Activated naive CD8-positive, alpha-beta T cell treated with anti-CD3 and anti-CD28 coated beads, Interleukin-2, amount 50 U/mL, for 24 hours (primary cell): ENCODE measurements at places on chromosomes 1 and 21.

DNA sequence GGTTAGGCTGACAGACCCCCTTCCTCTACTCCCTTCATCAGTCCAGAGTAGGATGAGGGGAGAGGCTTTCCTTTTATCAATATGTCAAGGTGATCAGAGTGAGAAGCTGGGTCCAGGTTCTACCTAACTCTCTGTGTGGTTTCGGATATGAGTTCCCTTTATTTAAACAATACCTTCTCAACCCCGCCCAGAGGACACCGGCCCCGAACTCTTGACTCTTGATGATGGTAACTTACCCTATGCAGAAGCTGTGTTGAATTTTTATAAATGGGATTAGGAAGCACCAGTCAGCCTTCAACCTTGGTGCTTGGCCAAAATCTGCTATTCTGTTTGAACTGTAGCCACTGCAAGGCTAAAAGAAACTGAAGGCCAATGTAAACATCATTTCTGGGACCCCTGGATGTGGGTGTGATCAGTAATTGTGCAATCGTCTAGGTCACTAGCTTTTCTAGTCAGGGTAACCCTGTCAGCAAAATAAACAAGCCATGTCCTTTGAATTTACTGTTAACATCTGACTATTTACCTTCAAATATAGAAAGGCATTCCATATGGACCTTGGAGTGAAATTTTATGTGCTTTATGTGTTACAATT is 398.3 kb downstream of the SEC16B start:
- DNase-seq = no peak

DNA sequence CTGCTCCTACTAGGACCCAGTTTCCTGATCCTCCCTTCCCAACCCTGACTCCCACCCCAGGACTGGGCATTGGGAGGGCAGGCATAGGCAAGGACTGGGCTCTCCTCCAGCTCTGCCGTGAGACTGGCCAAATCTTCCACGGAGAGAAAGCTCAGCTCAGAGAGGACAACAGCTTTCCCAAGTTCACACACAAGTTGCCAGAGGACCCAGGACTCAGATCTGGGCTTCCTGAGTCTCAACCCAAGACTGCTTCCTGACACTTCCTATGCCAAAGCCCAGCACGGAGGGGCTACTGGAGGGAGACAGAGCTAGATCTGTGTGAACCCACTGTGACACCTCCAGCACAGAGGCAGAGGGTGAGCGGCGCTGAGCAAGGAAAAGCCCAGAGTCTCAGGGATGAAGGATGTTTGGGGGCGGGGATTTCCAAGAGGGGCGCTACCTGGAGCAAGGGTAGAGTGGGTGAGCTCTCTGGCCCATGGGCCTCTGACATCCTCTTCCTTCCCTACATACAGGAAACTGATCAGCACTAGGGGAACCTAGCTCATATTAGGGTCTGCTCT is 7.1 kb downstream of the PDZK1IP1 start:
- DNase-seq = no peak

GRCh38 chr1:65952696-65953095 is 160.0 kb downstream of the PDE4B start:
- DNase-seq = no peak

DNA sequence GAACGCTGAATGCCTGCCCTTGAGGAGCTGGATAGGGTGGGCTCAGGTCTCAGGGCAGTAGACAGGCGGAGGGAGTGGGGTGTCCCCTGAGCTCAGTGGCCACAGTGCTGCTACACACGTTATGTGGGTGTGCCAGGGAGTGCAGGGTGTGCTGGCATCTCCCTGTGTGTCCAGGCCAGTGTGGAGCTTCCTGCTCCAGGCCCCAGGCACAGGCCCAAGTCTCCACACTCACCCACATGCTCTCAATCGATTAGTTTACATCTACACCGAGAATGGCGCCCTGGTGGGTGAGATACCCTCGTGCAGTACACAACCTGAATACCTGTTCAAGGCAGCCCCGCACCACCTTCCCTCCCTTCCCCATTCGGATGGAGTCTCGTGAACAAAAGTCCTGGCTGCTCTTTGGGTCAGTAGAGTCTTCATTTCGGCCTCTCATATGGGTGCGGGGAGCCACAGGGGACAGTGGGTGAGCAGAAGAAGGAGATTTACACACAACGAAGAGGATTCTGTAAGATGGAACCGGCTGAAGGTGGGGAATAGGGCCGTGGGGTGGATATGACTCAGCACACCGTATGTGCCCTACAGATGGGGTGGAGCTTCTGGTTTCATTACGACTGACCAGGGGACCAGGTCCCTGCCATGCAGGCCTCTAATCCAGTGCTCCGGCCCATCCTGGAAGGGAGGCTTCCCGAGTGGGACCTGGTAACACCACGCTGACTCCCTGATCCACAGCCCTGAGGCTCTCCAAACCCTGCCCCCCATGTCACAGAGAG is 93.3 kb downstream of the SPSB1 start:
- no peak for DNase-seq

DNA sequence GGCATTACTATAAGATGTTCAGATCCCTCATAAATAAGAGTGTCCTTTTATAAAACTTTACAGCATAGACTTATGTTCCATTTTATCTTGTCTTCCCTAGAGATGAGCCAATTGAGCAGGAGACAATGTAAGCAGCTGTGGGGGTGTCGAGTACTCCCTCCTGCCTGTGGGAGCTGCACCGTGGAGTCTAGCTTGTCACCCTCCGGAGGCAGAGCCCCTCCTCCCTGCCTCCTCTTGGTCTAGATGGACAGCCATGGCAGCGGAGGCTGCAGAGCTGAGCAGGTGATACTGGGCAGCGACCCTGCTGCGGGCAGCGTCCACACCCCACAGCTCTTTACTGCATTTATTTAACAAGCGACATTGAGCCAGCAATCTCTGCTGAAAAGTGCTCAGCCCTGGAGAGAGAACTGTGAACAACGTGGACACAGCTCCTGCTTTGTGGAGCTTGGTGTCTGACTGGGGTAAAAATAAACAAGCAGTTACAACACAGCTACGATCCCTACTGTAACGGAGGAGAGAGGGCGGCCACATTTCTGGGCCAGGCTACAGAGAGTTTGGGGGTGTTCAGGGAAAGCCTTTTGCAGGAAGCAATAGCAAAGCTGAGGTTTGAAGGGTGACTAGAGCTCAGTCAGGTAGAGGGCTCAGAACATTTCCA is 12.8 kb upstream of the KIF21B start:
- DNase-seq = no peak

DNA sequence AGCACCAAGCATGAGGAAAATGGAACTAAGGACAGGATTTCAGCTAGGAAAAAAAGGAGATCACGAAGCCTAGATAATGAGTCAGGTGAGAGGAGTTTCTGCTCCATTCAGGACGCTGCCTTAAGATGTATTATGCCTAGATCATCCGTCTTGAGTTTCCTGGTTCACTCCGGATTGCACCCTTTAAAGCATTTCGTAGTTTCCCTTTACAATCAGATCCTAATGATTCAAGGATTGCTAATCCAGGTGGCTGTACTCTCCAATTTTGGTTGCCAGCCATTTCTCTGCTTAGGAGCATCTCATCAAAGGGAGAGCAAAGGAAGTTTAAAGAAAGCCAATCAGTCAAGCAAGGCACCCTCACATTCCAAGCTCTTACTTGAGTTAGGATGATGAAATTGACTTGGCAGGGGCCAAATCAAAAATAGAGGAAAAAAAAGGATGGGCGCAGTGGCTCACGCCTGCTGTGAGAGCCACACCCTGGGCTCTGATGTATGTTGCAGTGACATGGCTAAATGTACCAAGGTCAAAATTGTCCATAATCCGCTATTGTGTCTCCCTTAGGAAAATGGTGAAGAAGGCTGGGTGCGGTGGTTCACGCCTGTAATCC is 156.9 kb upstream of the SOD1 start:
- no peak for DNase-seq

GRCh38 chr21:45377866-45378257 is 27.1 kb upstream of the COL18A1 start:
- no peak for DNase-seq

DNA sequence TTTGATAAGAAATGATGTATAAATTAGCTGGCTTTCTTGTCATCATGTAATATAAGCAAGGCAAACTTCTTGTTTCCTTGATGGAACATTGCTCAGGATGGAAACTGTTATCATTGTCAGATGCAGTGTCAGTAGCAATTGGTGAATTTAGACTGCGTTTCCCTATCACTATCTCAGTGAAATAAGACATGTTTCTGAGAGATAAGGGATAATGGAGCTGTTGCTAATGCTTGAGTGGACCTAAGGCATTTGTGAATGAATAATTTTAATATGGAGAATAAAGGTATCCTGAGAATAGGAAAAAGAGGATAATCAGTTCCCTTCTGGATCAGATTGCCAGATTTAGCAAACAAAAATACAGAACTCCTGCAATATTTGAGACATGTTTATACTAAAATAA is 160.9 kb downstream of the HLX start:
- DNase-seq = no peak

DNA sequence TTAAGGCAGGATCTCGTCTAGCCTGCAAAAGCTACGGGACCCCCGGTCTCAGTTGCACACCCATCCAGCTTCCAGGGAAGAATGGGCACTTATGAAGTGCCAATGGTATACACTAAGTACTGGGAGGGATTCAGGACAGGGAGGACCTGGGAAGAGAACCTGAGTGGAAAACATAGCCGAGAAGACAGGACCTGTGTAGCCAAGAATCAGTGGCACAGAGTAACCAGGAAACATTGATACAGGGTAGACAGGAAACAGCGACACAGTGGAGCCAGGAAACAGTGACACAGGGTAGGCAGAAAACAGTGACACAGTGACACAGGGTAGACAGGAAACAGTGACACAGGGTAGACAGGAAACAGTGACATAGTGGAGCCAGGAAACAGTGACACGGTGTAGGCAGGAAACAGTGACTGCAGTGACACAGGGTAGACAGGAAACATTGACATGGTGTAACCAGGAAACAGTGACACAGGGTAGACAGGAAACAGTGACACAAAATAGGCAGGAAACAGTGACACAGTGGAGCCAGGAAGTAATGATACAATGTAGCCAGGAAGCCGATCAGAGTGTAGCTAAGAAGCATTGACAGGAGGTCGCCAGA is 138.0 kb upstream of the ARHGEF16 start:
- DNase-seq = no peak

- DNase-seq = no peak
Measured at GRCh38 chr1:81437649-81438048, 363.1 kb upstream of the ADGRL2 start.

- DNase-seq = no peak
Measured at GRCh38 chr1:205760606-205761005, 10.6 kb upstream of the NUCKS1 start.
